Peyer's patch (tissue), 4 donors: ENCODE measurements at places on chromosomes 13 and 19.

DNA sequence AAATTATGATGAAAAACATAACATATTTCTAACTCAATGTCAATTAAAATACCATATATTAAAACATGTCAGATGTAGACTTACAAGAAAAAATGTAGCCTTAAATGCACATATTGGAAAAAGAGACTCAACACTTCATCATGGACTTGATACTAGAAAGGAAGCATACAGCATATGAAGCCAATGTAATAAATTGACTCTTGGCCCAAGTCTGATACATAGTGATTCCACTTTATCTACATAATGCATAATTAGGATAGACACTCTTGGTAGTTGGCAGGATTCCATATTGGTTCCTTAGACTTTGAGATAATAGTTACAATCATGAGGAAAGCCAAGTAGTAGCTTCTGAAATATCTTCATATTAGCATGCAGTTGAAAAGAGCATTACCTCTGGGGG is 1067.0 kb downstream of the PCDH17 start:
- no peak for DNase-seq

GRCh38 chr13:18971576-18972219 is 209.9 kb downstream of the TUBA3C start:
- no peak for DNase-seq

- DNase-seq: no peak
These were observed 67.1 kb downstream of the KDM4B start for GRCh38 chr19:5035793-5036697.

GRCh38 chr13:37375724-37376123 is 222.8 kb downstream of the POSTN start:
- no peak for DNase-seq

DNA sequence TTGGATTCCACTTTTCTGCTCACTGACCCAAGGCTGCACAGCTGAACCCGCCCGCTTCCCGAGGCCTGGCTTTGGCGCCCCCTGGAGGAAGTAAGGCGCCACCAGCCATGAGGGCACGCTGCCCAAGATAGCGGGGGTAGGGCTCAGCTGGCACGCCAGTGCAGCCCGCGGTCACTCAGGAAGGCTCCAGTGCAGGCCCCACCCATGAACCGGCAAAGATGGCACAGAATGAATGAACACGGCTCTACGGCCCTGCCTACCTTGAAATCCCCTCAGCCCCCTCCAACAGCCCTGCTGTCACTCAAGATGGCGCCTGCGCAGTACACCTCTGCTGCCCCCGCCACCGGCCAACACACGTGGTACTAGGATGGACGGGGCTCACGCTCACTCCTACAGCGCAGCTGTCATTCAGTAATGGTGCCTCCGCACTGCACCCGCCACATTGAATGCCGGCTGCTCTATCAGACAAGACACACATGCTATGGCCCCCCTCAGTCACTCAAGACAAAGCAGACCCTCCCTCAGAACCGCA is 3.0 kb downstream of the PEG3 start:
- DNase-seq: no peak

GRCh38 chr13:91280801-91281200 is 66.7 kb upstream of the MIR17HG start:
- DNase-seq: no peak

GRCh38 chr19:11550265-11550664 is 8.8 kb downstream of the ELOF1 start:
- DNase-seq: no peak

DNA sequence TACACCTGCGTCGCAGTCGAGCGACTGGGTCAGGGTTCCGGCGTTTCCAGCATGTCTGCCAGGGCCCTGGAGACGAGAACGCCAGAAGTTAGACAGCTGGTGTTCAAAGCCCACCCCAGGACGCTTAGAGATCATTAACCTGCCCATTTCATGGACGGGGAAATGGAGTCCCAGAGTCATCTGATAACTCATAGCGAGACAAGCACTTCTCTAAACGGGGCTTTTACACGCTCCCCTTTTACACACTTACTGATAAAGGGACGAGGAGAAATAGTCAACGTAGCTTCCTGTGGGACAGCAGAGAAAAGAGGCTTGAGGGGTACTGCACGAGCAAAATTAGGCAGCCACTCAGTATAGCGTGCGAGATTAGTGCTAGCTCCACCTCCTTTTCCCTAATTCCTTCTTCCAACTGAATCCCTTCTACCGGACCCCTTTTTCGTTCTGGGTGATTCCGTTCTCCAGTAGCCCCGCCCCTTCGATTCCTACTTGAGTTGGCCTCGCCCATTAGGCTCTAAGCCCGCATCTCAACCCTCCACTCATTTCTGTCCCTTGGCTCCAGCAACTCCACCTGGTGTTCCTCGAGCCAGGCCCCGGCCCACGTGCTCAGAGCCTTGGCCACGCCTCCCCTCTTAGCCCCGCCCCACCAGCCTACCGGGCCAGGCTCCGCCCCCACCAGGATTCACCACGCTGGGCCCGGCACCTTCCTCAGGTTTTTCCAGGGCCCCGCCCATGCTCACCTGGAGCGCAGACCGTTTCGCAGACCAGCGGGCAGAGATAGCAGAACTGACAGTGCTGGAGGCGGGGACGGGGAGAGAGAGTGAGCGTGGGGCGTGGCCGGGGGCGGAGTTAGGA is 3.7 kb downstream of the HRC start:
- DNase-seq: peak; percentile 96

DNA sequence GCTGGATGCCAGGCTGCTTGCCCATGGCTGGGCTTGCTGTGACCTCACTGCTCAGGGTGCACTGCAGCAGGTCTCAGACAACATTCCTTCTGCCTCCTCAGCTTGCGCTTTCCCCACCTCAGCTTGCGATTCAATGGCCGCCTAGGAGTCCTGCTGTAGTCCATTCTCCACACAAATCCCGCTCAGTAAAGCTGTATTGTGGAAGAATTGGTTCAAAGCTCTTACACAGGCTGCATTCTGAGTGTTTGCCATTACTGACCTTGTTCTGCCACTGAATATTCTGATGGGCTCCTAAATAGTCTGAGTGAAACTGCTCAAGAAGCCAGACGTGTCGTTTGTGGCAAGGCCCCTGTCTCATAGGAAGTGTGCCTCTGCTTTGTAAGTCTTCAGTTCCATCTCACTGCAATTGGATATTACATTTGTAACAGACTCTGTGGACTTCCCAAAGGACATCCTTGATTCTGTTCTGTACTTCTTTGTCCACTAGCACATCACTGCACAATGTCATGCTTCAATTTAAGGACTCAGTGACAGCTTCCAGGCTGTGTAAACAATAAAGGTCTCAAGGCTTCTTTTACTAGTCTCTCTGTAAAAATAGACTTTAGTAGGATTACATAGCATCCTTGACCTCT is 49.8 kb downstream of the KATNAL1 start:
- no peak for DNase-seq

GRCh38 chr13:72198967-72199560 is 332.1 kb upstream of the DACH1 start:
- no peak for DNase-seq

DNA sequence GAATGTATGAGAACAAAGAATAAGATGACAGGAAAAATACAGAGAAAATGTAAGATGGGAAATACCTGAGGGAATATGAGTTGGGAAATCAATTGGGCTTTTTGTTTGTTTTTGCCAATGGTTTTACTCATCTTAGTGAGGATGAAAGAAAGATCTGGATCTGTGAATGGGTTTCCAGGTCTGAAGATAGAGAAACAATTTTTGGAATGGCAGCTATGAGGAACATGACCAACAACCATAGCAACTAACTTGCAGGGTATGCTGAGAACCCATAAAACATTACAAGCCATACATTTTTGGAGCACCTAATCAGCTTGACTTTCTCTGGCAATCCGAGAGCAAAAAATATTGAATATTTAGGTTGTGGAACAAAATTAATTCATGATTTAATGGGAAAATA is 290.0 kb downstream of the KCTD12 start:
- no peak for DNase-seq

DNA sequence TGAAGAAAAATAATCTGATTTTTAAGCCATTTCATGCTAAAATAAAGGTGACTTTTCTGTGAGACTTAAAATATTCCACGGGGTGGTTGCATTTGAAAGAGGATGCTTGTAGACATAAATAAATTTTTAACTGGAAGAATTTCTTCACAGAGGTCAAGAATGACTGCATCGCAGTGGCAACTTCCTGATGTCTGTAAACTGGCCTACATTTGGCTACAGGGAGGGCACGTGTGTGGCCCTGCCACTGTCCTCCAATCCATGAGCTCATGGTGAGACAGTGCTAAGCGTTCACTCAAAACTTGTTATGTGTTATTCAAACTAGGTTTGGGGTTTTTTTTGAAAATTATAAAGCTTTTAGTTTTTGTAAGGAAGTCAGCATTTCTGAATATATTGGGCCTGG is 1089.3 kb downstream of the EFNB2 start:
- DNase-seq: no peak

GRCh38 chr13:74040200-74040599 is 94.0 kb downstream of the KLF12 start:
- DNase-seq: peak; percentile 77

- DNase-seq: peak; percentile 64
These were observed at the start of gene ZNF726 for GRCh38 chr19:23914402-23915286. ZNF726 (plus strand) TSS chr19:23914886; CDS start chr19:23914995, 109 bp downstream.

GRCh38 chr13:79999601-80000000 is 341.3 kb downstream of the SPRY2 start:
- DNase-seq: no peak

GRCh38 chr13:113401452-113402415 is 37.8 kb upstream of the GRTP1 start:
- DNase-seq: no peak

- DNase-seq: no peak
These were observed 32.1 kb downstream of the CYP4F22 start for GRCh38 chr19:15540435-15540834.

GRCh38 chr13:59809564-59809963 is 354.2 kb downstream of the DIAPH3 start:
- DNase-seq: no peak
